ENCODE measurements at places on chromosomes 5 and 9.
A peak's percentile ranks its signal among the peaks of the same experiment; 100 is the strongest.

DNA sequence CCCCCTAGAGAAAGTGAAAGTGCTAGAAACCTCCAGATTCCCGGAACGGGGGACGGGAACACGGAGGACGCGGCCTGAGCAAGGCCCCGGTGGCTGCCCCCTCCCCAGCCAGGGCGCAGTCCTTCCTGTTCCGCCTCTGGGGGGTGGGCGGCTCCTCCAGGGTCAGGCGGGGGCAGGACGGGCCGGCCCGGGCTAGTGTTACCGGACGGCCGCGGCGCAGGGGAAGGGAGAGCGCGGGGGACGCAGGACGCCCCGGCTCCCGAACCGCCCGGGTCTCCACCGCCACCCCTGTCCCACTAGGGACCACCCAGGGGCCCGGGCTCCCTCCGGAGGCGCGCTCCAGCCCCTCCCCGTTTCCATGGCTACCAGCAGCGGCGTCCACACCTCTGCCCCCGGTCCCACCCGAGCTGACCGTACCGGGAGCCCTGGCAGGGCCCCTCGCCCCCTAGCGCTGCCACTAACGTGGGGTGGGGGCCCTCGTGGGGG lies 579 bp downstream of the SLC12A7 start:
- DNase-seq: peak; percentile 46

- no peak for DNase-seq
Observed at GRCh38 chr9:98597236-98597771, 111.4 kb downstream of the GABBR2 start.

GRCh38 chr9:106626936-106627335 lies 236.0 kb upstream of the ZNF462 start:
- DNase-seq: no peak

DNA sequence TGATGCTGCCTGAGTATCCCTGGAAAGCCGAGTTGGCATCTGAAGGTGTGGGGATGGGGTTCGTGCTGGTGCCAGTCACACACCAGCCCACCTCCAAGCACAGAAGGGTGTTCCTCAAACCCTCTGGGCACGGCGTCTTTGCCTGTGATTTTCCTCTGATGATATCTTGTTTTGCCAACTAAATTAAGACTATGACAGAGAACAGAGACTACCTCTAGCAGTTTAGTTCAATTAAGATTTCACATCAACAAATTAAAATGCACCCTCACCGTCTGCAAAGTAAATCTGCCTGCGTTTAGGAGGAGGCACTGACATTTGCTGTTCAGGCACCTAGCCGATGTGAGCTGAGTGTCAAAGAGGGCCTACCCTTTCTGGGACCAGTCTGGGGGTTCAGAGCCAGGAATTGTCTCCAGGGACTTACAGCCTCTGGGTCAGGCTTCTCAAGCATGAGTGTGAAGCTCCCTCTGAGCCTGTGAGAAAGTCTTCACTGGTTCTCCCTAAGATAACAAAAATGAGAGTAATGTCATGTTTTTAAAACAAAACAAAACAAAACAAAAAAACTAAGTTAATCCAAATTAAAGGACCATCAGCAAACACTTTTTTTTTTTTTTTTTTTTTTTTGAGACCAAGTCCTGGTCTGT lies 55.4 kb upstream of the CTNNA1 start:
- DNase-seq: no peak

- DNase-seq: no peak
Observed at GRCh38 chr5:106766916-106767315, 903.8 kb downstream of the EFNA5 start.

- no peak for DNase-seq
Observed at GRCh38 chr5:150320044-150320613, 17.4 kb upstream of the ARSI start.

GRCh38 chr9:96004379-96004778 lies 128.9 kb downstream of the ERCC6L2 start:
- no peak for DNase-seq

- DNase-seq: no peak
Observed at GRCh38 chr5:168238463-168238862, 53.0 kb upstream of the WWC1 start.

DNA sequence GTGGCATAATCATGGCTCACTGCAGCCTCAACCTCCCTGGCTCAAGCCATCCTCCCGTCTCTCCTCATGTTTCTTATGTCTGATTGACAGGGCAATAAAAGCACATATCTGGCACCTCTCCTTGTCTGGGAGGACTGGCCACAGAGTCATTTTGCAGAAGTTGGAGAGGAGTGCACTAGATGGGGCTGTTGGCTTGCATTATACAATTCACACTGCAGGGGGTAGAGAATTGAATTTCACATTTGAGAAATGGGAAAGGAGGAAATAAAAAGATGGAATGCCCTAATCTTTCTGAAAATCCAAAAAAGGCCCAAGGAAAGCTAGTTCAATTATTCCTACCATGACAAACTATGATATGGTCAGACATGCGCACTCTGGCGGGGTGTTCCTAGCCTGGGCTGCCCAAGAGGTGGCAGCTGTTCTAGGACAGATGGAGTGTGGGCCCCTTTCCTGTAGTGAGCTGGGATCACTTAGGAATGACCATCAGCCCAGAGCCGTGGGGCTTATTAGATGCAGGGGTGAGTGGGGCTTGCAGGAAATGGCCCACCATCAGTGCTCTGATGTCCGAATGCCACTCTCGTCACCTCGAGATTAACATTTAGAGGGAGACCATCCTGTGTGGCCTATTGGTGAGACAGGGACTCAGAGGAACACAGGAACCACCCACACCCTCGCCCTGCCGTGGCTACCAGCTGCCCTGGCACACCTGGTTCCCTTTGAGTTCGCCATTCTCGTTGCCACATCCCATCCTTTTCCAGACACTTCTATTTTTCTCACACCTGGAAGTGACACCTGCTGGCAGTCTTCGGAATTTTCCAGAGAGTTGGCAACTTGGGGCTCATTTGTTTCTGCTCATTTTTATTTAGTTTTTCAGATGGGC lies 21.8 kb upstream of the ANKRD18A start:
- DNase-seq: no peak

- no peak for DNase-seq
Observed at GRCh38 chr9:127388856-127389238, 8.1 kb upstream of the SLC2A8 start.

GRCh38 chr5:175712313-175712680 lies 54.4 kb downstream of the HRH2 start:
- DNase-seq: no peak

- no peak for DNase-seq
Observed at GRCh38 chr5:112616812-112617547, 120.7 kb upstream of the APC start.

- no peak for DNase-seq
Observed at GRCh38 chr9:126306071-126306647, 20.5 kb upstream of the MVB12B start.

- DNase-seq: no peak
Observed at GRCh38 chr9:127733614-127734013, 1.5 kb downstream of the TOR2A start.

DNA sequence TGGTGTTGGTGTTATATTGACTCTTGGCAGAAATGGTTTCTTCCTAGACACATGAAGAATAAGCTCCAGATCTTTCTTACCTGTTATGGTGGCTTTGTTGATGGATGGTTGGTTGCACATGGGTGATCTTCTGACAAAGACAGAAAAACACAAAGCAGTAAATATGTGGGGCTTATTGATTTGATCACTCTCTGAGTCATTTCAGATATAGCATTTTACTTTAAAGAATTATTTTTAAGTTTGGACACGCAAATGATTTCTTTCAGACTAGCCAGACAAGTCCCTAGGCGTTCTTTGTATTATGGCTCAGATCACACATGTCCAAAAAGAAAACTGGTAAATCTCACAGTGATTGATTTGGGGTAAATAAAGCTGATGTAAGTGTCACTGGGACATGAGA lies 597.6 kb downstream of the RAB3C start:
- no peak for DNase-seq

DNA sequence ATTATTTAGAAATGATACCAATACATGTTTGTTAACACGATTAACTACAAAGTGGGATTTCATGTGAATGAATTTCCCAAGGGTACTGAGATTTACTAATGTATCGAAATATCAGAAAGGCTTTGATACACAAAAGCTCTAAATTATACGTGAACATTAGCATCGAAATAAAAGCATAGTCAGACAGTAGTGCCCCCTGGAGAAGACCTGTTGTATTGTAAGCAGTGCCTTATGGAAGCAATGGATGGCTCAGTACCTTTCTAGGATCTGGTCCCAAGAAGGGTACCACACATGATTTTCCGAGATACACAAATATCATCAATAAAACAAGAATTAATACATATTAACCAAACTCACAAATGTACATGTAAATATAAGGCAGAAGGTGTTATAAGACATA lies 153.8 kb downstream of the CDH12 start:
- no peak for DNase-seq

DNA sequence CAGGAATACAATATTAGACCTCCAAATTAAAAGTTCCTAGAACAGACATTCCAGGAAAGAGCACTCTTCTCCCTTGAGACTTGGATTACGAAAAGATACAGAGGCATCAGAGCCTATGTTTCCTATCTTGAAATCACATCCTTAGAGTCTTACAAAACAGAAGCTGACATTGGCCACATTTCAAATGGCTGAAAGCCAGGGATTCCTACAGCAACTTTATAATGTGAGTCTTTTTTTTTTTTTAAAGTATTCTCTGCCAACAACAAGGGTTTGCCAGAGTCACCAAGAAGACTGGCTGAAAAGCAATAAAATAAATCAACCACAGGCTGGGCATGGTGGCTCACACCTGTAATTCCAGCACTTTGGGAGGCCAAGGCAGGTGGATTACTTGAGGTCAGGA lies 63.1 kb downstream of the TRPM6 start:
- DNase-seq: no peak

DNA sequence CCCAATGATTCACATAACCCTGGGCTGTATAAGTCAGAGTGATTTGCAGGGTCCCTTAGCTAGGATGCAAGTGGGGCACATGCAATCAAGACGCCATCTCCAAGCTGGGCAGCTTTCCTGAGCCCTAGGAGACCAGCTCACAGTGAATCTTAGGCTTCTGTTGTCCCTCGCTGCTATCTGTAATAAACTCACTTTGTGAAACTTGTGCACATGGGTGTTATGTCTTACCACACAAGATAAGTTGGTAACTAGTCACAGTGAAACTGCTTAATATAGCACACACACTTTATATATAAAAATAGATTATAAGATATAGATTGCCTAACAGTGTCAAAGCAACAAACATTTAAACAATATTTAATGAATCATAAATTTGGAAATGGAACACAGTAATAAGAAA lies 658.5 kb downstream of the SLCO4C1 start:
- no peak for DNase-seq

- no peak for DNase-seq
Observed at GRCh38 chr5:87138091-87138805, 129.4 kb upstream of the RASA1 start.

GRCh38 chr5:142078221-142078620 lies 30.4 kb upstream of the NDFIP1 start:
- no peak for DNase-seq

DNA sequence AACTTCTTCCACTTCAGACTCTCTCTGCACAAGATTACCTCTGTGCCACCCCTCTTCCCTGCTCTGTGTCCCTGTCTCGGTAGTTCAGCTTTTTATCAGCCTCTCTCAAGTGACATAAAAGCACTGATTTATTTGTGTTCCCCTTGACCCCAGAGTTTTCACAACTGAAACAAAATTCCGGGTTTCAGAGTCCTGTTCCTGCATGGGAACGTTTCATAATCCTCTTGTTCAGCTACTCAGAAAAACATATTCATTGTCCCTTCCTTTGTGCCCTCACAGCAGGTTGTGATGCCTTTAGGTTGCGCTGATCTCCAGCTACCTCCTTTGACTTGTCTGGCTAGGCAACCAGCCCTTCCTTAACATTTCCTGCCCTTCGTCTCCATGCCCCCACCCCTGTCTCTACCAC lies 13.7 kb upstream of the ITGA1 start:
- no peak for DNase-seq

DNA sequence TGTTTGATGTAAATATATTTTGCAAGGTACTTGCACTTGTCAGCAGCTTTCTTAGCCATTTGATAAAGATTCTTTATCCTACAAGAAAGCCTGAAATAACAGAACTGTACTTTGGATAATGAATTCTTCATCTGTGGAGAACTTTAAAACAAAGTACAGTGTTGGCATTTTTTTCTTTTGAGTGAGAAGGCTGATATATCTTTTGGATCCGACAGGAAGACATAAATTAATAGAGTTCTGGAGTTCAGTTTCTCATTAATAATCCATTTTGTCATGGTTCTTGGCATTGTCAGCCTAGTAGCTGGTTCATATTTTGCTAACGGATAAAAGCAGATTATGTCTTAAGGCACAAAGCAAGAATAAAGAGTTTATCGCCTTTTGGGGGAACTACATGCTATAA lies 17.0 kb downstream of the PBX3 start:
- DNase-seq: no peak

DNA sequence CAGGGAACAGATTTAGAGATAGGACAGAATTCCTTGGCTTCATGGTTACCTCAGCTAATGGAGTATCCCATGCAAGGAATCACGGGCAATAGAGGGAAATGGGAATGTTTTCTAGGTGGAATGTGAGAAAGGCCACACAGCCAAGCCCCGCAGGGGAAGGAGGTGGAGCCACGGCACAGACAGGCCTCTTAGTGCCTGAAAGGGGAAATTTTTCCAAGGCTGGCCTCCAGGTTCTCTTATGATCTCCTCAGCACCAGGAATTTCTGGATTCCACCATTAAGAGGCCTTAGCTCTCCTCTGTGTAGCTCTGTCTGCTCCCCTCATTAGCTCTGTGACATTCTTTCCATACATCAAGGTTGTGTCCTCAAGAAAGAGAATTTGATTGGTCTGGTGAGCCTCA lies 124.7 kb downstream of the GALNT10 start:
- no peak for DNase-seq

DNA sequence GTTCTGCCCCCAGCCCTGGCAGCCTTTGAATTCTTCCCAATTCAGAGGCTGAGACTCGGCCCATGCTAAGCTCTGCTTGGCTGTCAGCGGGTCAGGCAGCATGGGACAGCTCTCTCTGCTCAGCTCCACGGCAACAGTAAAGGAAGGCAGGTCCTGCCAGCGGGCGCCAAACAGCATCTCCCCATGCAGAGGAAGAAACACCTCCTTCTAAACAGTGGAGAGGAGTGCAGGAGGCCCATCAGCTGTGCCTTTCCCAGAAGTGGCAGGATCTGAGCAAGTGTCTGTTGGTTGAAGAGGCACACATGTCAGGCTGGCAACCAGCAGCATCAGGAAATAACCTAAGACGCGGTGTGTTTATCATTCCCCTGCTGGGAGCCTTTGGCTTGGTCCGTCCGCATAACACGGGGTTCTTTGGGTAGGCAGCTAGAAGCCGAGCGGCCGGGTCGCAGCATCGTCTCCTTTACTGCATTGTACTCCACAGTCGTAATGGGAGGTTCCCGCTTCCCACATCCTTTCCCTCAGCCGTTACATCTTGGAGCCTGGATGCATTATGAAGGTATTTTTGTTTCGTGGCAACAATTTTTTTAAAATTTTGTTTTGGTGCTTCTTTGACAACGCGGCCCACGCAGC lies 42.7 kb upstream of the NCS1 start:
- DNase-seq: peak; percentile 21

Data from activated T-cell treated with anti-CD3 and anti-CD28 coated beads, Interleukin-2, amount 50 U/mL, for 72 hours (primary cell).